Muscle of back (tissue), 13 donors: ENCODE measurements at places on chromosomes 7 and 10. TPM values are rescaled to one million over a fixed set of nuclear protein-coding genes. Genes with fewer than 3 reads are reported as not detected.

ELFN1 gene
- polyA plus RNA-seq = 3.8 TPM

CYP2E1 gene
- polyA plus RNA-seq = 0.58 TPM

DNA sequence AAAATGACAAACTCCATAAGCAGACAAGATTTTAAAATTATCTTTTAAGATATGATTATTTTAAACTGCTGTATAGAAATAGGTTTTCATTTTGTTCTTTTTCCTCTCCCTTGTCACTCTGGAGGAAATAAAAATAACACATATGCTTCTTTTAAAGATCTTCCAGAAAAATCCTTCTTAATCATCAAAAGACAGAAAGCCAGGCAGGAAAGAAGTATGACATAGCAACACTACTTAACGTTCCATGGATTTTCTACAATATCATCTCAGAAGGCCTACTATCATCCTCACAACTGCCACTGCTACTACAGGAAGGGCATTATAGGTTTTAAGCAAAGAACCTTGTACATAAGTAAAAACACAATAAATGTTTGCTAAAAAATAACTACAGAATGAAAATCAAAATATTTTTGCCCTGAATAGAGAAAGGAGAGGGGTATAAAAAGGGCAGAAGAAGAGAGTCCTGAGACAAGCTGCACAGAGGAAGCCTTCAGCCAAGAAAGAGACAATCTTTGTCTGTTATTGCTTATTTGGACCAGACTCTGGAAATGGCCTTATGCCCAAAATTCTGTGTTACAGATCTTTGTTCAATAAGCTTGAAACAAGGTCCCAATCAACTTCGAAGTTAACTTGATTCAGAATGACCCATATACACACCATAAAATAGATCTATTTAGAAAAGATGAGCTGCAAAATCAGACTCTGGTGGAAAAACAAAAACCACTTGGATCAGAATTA, 67.8 kb downstream of the ABI1 start:
- DNase-seq = peak; percentile 29

DNA sequence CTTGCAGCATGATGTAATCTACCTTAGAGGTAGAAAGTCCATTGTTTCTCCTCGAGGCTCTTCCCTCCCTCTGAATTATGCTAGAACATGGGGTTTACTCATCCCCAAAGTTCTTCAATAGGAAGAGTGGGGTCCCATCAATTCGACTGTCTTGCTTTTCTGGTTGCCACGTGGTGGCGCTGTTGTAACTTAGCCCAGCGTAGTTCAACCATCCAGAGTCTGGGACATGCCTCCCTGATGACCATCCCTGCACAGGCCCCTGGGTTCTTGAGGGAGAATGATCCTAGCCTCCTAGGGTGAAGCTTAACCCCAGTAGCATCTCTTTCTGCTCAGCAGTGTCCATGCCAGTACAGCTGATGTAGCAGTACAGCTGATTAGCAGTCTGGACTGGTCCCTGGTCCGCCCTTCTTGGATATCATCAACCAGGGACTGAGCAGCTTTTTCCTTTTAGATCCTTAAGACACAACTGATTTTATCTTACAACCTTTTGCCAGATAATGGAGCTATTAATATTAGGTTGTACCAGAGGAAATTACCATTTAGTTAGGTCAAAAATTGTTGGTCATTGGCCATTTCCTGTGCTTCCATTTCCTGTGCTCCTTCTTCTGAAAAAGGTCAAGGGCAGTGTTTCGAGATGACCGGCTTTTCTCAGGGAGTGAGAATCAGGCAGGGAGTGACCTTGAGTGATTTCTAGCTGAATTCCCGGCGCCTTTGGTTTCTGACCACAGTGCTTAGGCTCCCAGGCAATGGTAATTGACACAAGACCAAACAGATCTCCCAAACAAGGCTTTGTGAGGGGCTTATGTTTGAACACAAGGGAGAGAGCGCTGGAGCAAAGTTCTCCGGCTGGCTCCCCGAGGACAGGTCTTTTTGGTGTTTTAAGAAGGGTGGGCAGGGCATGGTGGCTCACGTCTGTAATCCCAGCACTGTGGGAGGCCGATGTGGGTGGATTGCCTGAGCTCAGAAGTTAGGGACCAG, 65.4 kb downstream of the TACC2 start:
- DNase-seq = peak; percentile 70
